ENCODE measurements at places on chromosomes 6 and 20.

GRCh38 chr6:57421503-57421902, 104.1 kb downstream of the PRIM2 start:
- DNase-seq = no peak

- no peak for DNase-seq
Measured at GRCh38 chr6:40962241-40962640, 76.8 kb downstream of the UNC5CL start.

DNA sequence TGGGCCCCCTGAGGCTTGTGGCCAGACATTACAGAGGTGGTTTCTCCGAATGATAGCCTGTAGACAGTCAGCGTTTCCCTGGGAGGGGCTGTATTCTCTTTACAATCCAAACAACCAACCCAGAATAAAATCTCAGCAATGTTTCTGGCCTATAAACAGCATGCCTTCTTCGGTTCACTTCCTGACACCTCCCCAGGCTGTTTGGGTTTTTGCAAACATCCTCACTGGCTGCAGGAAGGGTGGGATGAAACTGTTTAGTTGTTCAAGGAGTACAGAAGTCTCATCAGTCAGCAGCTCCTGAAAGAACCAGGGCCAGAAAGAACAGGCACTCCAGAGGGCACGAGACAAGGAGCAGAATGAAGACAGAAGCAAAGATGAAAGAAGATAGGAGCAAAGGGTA, 350.0 kb downstream of the QKI start:
- DNase-seq = no peak

GRCh38 chr6:100001915-100002388, 7.9 kb upstream of the MCHR2 start:
- no peak for DNase-seq

DNA sequence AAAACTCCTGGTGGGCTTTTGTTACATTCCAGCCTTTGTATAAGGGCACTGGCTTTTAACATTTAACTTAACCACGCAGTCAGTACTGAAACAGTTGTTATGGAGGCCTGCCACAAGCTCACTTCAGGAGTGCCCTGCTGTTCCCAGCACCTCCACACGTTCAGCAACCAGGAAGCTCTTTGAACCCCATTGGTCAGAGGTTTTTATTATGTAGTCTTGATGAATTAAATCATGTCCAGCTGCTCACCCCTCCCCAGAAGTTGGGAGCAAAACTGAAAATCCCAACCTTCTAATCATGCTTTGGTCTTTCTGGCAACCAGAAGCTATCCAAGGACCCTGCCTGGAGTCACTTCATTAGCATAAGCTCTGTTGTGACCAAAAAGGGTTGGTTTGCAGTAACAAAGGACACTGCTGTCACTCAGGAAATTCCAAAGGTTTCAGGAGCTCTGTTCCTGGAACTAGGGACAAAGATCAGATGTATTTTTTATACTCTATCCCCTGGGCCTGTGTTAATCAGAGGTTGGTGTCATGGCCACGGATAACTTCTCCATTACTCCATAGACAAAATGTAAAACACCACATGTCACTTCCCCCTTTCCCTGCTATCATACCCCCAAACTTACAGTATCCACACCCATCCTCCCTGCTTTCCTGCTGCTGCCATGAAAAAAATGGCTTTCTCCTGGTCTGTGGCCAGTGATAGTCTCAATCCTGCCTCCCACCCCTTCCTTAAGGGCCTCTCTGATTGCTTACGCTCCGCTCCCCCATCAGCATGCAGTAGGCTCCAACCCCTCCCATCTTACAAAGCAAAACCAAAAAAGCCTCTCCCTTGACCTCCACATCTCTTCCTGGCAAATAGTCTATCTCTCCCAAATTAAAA, 3.1 kb downstream of the ARMC12 start:
- no peak for DNase-seq

GRCh38 chr6:52180787-52181558, 5.2 kb upstream of the IL17A start:
- no peak for DNase-seq

DNA sequence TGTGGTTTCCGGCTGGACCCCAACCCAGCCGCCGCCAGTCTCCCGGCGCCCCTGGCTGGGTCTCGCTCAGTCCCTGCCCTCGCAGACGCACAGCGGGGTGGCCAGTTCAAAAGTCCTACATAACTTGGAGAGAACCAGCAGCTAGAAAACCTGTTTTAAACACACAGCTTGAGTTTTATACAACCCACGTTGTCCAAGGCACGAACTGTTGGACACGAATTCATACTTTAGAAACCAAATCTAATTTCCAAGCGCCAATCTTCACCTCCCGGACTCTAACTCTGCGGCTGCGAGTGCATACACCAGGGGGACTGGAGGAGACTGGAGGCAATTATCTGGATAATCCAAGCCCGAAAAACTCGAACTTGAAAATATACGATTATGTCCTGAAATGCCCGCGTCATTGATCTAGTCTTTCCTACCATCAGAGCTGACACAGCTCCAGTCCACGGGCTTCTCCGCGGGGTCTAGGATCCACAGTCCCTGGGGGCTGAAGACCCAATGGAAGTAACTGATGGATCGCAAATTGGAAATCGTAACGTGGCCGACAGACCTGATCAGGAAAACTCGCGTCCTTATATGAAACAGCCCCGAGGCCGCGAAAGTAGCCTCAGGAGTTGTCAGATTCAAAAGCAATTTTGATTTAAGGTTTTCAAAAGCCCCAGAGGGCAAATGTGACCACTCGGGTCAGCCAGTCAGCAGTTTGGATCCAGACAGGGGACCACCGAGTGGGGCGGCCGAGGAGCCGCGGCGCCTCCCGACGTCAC, 843 bp upstream of the HEY2 start:
- no peak for DNase-seq

- DNase-seq = no peak
Measured at GRCh38 chr6:71967436-71967835, 81.1 kb downstream of the RIMS1 start.

DNA sequence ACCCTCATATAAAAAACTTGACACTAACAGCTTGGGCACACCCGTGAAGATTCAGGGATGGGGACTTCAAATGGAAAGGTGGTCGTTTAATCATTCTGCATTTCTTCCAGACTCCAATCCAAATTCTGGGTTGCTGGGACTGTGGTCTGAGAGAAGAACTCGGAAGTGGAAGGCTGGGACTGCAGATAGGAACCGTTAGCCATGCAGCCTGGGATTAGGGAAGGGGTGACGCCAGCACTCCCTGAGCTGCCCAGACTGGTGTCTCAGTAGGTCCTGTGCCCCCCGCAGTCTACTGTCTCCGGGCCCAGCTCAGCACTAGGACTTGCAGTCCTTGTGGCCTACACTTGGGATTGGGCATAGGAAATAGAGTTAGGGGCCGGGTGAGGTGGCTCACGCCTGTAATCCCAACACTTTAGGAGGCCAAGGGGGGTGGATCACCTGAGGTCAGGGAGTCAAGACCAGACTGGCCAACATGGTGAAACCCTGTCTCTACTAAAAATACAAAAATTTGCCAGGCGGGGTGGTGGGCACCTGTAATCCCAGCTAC, 511 bp upstream of the CLIC1 start:
- DNase-seq = no peak

DNA sequence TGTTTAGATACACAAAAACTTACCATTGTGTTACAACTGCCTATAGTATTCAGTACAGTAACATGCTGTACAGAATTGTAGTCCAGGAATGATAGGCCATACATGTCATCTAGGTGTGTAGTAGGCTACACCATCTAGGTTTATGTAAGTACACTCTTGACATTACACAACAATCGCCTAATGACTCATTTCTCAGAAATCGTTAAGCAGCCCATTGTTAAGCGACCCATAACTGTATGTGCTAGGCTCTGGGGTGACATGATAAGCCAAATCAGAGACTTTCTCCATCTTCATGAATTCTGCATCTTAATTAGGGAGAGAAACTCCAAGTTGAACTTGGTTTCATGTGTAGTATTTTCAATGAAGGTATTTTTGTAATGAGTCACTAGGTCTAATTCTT, 17.2 kb downstream of the STK35 start:
- no peak for DNase-seq

DNA sequence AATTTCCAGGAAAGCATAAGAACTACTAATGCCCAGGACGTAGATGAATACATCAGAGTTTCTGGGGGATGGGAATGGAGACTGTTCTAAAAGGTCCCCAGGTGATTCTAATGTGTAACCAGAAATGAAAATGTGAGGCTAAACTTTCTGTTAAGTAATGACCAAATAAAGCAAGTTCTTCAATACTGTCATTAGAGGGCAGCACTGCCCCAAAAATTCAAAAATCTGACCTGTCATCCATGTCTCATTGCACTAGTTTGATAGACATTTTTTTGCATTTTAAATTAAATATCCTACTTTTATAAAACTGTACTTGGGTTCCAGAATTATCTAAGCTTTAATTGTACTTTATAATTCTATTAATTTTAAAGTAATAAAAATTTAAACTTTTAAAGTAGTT, 94.9 kb downstream of the RFX6 start:
- no peak for DNase-seq

GRCh38 chr6:142903812-142904211, 41.2 kb downstream of the HIVEP2 start:
- no peak for DNase-seq

DNA sequence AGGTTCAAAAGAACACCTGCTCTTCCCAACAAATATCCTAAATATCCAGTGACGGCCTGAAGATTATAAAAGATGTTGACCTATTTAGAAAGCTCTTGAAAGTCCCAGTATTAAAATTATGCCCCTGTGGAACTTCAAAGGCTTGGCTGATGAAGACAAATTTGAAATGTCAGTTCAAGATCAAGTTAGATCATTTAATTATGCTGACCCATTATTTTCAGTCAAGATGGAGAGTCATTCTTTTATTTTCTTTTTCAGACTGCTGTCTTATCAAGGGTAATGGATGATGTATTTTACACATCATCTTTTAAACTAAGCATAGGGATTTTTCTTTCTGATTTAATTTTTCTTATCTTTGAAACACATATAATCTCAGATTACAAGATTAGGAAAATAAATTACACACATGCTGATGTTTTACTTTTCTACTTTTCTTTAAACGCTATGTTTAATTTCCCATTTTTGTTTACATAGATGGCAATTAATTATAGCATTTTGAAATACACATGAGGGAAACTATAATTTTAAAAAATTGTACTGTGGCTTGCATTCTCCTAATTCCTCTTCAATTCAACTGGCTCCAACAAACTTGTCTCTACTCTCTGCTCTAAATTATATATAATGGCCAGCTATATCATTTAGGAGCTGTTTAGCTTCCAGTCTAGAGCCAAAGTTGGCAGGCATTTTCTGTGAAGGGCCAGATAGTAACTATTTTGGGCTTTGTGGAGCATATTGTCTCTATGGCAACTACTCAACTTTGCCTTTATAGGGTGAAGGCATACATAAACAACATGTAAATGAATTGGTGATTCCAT, 123.7 kb downstream of the RCAN2 start:
- DNase-seq = no peak

GRCh38 chr20:58072695-58073671, 155.5 kb downstream of the ANKRD60 start:
- DNase-seq = no peak

- no peak for DNase-seq
Measured at GRCh38 chr6:82902290-82902689, 163.4 kb downstream of the UBE3D start.

GRCh38 chr6:5416250-5416649, 154.9 kb downstream of the FARS2 start:
- DNase-seq = no peak

- DNase-seq = no peak
Measured at GRCh38 chr6:142823256-142823902, 121.6 kb downstream of the HIVEP2 start.

DNA sequence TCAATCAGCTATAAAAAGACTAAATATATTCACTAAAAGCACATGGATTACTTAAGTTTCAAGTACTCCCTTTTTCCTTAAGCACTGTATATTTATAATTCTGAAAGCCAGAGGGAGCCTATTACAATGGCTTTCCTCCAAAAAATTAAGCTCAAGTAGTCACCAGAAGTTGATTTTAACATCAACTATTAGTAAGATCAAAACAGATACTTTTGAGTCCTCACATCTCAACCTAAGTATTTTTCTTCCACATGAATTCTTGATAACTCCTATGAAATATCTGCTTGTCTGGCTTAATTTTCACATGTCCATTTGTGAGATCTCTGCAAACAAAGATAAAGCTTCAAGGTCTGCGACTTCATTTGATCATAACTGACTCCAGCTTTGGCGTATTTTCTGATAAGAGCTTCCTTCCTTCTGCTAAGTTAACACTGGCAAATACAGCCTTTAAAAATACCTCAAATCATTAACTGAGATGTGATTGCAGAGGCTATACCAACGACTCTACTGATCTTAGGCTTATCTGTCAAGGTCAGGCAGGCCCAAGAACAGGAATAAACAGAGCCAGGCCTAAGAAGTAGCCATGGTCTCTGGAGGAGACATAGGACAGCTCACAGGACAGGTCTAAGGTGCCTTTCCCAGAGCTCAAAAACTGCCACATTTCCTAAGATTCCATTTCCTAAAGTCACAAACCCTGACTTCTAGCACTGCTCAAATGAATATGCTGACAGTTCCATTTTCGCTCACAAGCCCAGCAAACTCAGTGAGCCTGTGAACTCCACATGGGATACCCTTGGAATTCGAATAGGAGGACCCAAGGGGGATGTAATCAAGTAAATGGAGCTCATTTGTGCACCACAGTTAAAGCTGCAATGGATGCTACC, 10.0 kb downstream of the SNX5 start:
- no peak for DNase-seq

GRCh38 chr20:48831718-48832404, 4.1 kb upstream of the PREX1 start:
- DNase-seq = no peak

DNA sequence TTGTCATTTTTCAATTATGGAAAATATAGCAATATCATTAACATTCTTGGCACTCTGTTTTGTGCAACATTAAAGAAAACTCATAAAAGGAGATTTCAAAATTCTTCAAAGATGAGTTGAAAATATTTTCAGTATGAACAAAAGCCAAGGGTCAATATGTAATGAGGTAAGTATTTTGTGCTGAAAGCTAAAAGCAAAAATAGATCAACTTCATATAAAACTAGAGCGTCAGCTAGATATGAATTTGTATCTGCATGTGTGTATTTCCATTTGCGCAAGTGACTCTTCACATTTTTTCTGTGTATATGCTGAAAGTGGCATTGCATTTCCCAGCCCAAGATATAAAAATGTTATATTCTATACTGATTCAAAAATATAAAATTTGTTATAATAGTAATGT, 492.1 kb upstream of the EYS start:
- no peak for DNase-seq

DNA sequence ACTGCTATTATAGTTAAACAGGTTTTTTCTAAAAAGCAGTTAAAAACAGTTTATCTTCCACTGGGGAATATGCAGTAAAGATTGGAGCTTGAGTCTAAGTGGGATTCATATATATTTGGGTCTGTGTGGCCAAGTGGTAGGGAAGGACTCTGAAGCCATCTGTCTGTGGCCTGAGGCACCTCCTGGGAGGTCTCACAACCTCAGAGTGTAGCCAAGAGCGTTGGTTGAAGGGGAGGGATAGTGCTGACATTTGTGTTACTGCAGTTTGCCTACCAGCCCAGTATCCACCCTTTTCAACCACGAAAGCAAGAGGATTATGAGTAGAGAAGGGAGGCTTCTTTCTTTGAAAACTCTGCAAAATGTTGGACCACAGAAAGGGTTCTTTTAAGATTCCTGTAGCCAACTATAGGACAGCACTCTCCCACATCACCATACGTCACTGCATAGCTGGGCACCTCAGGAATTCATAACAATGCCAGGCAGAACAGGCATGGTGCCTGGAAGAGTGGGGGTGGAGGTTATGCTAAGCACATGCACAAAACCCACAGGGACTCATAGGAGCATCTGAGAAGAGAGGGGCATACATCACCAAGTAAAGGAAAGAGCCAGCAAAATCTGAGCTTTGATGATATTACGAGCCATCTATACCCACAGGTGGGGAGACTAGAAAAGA, 90.5 kb upstream of the HEY2 start:
- no peak for DNase-seq

- DNase-seq = no peak
Measured at GRCh38 chr6:151009576-151009975, 144.1 kb downstream of the MTHFD1L start.

All from activated T-helper 1 cell treated with anti-CD3 and anti-CD28 coated beads, Interleukin-2, amount 50 U/mL, for 16 hours (primary cell).